Ascending aorta (tissue), 2 donors: ENCODE measurements at places on chromosomes 5 and 9.

DNA sequence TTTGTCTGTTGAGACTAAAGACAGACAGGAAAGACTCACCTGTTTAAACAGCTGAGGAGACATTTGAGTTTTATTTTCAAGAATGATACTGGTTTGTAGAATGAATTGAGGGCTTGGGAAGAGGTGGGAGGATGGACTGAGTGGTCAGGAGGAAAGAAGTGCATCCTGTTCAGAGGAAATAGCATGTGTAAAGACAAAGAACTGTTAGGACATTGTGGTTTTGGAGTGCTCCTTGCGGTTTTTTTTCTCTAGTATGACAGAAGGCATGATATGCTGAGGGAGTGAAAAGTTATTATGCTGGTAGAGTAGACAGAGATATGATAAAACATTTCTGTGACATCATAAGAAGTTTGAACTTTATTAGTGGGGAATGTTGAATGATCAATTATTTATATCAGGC, 270.7 kb upstream of the ELAVL2 start:
- no peak overlapping the region for H3K27ac ChIP-seq
- no peak overlapping the region for H3K4me3 ChIP-seq
- no peaks in the 10 kb centered on the region for H3K27me3 ChIP-seq
- DNase-seq = no peak
- H3K36me3 ChIP-seq = no peaks in the 10 kb centered on the region

DNA sequence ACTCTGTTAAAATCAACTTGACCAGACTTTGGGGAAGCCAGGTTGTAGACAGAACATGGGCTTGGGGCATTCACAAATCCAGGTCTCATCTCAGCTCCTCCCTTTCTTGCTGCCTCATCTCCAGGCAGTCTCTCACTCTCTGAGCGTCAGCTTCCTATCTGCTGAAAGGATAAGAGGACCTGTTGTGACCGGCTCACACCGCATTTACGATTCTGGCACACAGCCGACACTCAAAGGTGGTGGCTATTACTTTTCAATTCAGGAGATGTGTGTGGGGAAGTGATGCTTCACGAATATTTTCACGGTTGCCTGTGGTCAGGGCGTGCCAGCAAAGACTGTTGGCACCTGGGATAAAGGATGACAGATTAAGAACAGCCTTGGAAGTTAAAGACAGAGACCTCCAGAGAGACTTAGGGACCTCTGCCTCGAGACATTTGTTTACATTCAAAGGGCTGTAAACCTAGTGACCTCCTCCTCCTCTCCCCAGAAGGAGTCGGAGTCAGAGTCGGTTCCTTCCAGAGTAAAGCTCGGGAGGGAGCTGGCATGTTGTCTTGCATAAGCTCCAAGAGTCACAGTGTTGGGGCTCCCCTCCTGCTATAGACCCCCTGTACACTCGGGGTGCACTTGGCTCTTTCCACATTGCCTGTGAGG, 83.2 kb downstream of the AK8 start:
- no peak overlapping the region for H3K4me3 ChIP-seq
- H3K36me3 ChIP-seq = no peaks in the 10 kb centered on the region
- H3K4me1 ChIP-seq = no peaks in the 10 kb centered on the region
- no peaks in the 10 kb centered on the region for H3K27me3 ChIP-seq

- DNase-seq = no peak
- H3K4me3 ChIP-seq = no peak overlapping the region
- no peaks in the 10 kb centered on the region for H3K4me1 ChIP-seq
- no peaks in the 10 kb centered on the region for H3K36me3 ChIP-seq
- no peaks in the 10 kb centered on the region for H3K27me3 ChIP-seq
Observed at GRCh38 chr9:120117081-120117480, 462.9 kb downstream of the CDK5RAP2 start.

DNA sequence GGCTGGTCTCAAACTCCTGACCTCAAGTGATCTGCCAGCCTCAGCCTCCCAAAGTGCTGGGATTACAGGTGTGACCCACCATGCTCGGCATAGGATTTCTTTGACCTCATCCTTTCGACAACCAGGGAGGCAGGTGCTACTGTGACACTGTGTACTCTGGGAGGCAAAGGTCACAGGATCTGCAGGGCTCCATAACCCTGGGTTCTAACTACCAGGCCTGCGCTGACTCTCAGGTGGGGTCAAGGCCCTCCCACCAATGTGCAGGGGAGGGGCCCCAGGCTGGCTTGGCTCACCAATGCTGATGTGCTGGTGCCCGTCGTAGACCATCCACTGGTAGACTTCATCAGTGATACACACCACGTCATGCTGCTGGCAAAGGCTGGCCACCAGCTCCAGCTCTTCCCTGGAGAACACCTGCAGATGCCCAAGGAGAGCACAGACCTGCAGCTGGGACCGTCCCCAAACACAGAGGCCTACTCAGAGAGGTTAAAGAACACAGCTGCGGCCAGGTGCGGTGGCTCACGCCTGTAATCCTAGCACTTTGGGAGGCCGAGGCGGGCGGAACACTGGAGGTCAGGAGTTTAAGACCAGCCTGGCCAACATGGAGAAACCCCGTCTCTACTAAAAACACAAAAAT, 7.0 kb upstream of the SPOUT1 start:
- no peak for DNase-seq
- H3K4me1 ChIP-seq = no peaks in the 10 kb centered on the region
- H3K4me3 ChIP-seq = no peak overlapping the region
- peaks cover 18% of the 10 kb centered on the region for H3K36me3 ChIP-seq

- H3K27ac ChIP-seq = no peak overlapping the region
- no peaks in the 10 kb centered on the region for H3K4me1 ChIP-seq
- H3K36me3 ChIP-seq = no peaks in the 10 kb centered on the region
- no peak overlapping the region for H3K4me3 ChIP-seq
Observed at GRCh38 chr9:87405677-87406542, 91.8 kb upstream of the DAPK1 start.

DNA sequence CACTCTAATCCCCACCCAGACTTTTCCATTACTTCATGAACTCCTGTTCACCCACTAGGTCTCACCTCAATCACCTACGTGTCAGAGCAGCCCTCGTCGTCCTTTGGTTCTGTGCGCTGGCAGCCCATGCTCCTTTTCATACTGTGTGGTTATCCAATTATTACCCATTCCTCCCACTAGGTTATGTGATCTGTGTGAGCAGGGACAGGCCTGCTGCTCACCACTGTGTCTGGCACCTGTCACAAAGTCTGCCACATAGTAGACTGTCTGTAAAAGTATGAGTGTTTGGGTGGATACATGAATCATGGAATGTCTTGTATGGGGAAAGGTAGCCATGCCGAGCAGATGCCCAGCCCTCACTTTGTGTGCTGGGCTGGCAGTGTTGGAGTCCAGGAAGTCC, 12.1 kb upstream of the SMAD5 start:
- no peaks in the 10 kb centered on the region for H3K27me3 ChIP-seq
- no peaks in the 10 kb centered on the region for H3K36me3 ChIP-seq
- no peaks in the 10 kb centered on the region for H3K4me1 ChIP-seq
- DNase-seq = no peak
- no peak overlapping the region for H3K4me3 ChIP-seq

DNA sequence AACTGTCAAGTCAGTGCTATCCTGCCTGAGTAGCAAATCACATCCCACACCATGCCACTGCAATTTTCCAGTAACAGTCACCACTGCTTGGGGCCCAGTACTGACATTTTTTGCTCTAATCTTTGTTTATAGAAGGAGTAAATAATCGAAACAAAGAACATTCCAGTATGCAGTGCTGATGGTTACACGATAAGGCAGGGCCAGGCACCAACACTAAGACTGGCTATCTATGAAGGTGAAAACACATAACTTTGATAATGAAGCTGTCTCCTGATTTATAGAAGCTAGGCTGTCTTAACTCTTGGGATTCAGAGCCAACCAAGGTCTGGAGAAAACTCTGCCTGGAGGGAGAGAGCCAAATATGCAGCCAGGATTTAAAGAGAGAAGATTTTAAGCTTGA, 365.3 kb downstream of the BNC2 start:
- H3K36me3 ChIP-seq = no peaks in the 10 kb centered on the region
- no peak for DNase-seq
- peaks cover 2% of the 10 kb centered on the region for H3K4me1 ChIP-seq

GRCh38 chr5:96662725-96663518, 746 bp downstream of the CAST start:
- H3K36me3 ChIP-seq = no peaks in the 10 kb centered on the region
- H3K4me1 ChIP-seq = no peaks in the 10 kb centered on the region
- no peaks in the 10 kb centered on the region for H3K27me3 ChIP-seq
- peak; percentile 85 for DNase-seq
- peak overlapping the region; percentile 95 for H3K27ac ChIP-seq
